GM12865 (cell line): ENCODE measurements at places on chromosomes 16 and 17.

DNA sequence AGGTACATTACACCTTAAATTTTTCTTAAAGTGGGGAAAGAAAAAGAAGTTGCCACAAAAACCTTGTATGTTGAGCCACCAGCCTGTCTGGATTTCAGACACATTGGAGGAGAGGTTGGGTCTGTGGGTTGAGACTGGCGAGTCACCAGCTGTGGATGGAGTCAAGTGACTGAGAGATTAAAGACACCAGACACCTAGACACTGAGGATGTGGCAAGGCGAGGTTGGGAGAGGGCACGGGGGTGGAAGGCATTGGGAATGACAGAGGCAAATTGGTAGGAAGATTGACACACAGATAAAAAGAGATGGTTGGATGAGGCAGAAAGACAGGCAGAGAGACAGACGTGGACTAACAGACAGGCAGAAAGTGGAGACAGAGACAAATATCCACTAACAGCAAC is 49.6 kb downstream of the KCNJ12 start:
- no peak for DNase-seq

- peak; percentile 81 for DNase-seq
These were observed 18.8 kb downstream of the SIAH1 start for GRCh38 chr16:48366165-48367093.

GRCh38 chr16:70161350-70161749 is 12.2 kb upstream of the CLEC18C start:
- no peak for DNase-seq

DNA sequence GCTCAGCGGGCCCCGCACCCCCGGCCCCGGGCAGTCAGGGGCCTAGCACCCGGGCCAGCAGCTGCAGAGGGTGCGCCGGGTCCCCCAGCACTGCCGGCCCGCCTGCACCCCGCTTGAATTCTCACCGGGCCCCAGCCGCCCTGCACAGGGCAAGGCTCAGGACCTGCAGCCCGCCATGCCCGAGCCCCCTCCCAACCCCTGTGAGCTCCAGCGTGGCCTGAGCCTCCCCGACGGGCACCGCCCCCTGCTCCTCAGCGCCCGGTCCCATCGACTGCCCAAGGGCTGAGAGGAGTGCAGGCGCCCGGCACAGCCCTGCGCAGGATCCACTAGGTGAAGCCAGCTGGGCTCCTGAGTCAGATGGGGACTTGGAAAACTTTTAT is 1.7 kb upstream of the BRCA1 start:
- DNase-seq: no peak

DNA sequence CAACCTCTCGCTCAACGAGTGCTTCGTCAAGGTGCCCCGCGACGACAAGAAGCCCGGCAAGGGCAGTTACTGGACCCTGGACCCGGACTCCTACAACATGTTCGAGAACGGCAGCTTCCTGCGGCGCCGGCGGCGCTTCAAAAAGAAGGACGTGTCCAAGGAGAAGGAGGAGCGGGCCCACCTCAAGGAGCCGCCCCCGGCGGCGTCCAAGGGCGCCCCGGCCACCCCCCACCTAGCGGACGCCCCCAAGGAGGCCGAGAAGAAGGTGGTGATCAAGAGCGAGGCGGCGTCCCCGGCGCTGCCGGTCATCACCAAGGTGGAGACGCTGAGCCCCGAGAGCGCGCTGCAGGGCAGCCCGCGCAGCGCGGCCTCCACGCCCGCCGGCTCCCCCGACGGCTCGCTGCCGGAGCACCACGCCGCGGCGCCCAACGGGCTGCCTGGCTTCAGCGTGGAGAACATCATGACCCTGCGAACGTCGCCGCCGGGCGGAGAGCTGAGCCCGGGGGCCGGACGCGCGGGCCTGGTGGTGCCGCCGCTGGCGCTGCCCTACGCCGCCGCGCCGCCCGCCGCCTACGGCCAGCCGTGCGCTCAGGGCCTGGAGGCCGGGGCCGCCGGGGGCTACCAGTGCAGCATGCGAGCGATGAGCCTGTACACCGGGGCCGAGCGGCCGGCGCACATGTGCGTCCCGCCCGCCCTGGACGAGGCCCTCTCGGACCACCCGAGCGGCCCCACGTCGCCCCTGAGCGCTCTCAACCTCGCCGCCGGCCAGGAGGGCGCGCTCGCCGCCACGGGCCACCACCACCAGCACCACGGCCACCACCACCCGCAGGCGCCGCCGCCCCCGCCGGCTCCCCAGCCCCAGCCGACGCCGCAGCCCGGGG is 1.3 kb downstream of the FOXC2 start:
- DNase-seq: no peak

DNA sequence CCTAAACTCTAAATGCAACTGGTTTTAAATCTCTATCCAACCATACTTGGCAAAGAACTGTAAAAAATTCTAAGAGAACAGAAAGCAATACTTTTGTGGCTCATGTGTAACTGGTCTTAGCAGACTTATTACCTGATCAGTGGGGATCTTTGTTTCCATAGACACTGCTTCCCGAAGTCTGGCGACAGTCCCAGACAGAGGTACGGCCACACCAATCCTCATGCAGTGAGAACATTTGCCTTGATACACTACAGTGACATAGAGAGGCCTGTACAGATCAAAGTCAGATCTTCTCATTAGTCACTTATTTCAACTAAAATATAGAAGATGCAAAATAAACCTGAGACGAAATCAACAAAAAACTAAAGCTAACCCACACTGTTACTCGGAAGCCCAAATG is 43.9 kb downstream of the USP31 start:
- DNase-seq: no peak

DNA sequence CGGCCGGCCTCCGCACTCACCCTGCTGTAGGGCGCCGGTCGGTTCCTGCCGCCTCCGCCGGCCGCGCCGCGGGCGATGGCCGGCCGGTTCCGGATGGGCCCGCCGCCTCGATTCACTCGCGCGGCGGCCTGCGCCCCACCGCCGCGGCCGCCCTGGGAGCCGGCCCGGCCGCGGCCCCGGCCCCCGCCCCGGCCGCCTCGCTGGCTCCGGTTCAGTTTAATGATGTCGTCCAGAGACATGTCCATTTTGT is 158 bp downstream of the ALYREF start:
- DNase-seq: no peak

DNA sequence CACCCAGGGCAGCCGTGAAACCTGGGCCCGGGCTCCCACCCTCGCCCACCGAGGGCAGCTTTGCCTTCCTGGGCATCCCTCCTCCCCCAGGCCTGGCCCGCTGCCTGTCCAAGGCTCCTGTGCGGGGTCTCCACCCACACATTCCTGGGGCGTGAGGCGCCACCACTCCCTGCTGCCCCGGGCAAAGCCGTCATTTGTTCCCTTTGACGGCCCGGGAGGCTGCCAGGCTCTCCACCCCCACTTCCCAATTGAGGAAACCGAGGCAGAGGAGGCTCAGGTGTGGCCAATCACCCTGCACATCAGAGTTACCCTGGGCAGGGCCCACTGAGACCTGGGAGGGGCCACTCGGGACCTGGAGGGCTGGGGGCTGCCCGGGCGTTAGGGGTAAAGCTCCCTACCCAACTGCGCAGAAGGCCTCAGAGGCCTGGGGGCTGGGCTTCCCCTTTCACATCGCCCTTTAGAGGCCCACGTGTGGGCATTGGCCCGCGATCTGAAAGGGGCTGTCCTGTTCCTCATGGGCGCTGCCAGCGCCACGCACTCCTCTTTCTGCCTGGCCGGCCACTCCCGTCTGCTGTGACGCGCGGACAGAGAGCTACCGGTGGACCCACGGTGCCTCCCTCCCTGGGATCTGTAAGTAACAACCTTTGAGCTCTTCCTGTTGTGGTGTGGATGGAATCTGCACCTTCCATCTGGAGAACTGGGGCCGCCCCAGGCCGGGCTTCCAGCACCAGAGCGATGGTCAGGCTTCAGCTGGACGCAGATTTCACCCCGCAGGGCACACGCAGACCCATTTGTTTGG is at the start of gene MSLN:
Gene MSLN, plus strand, starts transcription at position 190 of the 799 bp plus-strand sequence. CDS start 1,947 bp downstream, outside the sequence.
- no peak for DNase-seq

DNA sequence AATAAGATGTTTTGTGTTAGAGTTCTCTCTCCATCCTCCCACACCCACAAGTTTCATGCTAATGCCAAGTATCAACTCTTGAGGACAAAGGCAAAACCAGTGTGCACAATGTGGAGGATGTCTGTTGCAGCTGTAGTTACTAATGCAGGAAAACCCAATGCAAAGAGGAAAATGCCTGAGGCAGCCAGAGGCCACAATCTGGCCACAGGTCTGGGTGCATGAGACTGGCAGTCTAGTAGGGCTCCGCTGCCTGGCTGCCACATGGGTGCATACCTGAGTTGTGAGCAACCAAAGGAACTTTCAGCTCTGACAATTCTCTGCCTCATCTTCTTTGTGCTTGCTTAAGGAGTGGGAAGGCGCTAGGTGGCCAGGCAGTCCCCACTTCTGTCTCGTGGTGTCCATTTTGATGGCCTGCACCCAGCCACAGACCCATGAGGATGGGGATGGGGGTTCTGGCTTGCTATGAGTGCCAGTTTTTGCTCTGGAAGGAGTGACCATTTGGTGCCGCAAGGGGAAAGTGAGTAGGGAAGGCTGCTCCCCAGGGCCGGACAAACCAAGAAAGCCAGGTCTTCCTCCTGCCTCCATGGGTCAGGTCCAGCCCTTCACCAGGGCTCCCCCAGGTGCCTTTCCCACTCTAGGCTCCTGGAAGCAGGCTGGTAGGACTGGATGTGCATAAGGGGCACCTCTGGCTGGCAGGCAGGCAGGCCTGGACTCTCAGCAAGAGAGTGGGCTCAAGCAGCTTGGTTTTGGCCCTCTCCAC is 4.2 kb upstream of the GFOD2 start:
- DNase-seq: no peak

GRCh38 chr16:13429416-13429815 is 490.5 kb upstream of the ERCC4 start:
- no peak for DNase-seq

- peak; percentile 63 for DNase-seq
These were observed 27.7 kb downstream of the USP7 start for GRCh38 chr16:8935989-8936388.

DNA sequence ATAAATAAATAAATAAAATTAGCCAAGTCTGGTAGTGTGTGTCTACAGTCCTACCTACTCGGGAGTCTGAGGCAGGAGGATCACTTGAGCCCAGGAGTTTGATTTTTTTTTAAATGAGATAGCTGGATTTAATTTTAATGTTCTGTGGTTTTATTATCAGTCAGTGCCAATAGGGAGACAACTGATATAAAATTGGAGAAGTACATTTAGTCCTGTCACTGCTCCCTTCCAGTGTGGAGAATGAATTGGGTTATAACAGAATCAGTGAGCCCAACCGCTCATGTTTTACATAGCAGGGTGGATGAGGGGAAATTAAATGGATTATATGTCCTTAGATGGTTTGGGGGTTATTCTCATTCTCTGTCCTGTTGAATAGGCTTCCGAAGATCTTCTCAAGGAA is 6.2 kb downstream of the NME1 start:
- DNase-seq: no peak

GRCh38 chr17:60036796-60037677 is 41.7 kb downstream of the HEATR6 start:
- peak; percentile 81 for DNase-seq

- peak; percentile 97 for DNase-seq
These were observed 4.5 kb downstream of the CCR7 start for GRCh38 chr17:40560592-40561293.

GRCh38 chr17:27247071-27247957 is 46.6 kb upstream of the WSB1 start:
- DNase-seq: no peak

- no peak for DNase-seq
These were observed 7.7 kb downstream of the CEP295NL start for GRCh38 chr17:78895322-78895721.

DNA sequence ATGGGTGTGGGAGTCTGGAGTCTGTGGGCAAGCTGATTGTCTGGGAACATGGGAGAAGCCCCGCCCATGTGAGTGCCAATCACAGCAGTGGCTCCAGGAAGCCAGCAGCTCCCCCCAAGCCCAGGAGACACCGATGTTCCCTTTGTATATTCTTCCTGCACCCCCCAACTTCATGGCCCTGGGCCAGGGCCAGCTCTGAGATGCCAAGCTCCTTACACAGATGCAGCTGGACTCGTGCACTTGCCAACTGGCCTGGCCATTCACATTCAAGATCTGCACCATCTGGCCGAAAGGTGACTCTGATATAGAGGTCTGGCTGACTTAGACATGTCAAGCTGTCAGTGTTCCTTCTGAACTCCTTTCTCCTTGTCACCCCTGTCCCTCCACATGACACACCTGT is 50.5 kb downstream of the CACNG5 start:
- no peak for DNase-seq

GRCh38 chr16:70588565-70588964 is 57.8 kb upstream of the IL34 start:
- no peak for DNase-seq

DNA sequence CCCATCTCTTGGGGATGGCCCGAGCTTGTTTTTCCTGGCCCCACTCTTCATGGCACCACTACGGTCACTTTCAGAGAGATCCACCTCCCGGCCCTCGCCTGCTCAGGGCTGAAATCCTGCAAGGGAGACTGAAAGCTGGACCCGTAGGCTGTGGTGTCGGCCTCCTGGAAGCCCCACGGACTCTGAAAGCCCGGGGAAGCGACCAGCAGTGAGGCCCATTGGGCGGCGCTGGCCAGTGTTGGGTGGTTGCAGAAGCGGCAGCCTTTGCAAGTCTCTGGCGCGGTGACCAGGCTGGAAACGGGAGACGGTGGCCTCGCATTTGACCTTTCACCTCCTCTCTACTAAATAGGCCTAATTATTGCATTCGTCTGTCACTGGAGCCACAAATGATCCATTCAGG is 186.0 kb upstream of the FOXF1 start:
- no peak for DNase-seq
